Stromal cell of bone marrow (primary cell): ENCODE measurements at places on chromosomes 16 and 17.
A peak's percentile ranks its signal among the peaks of the same experiment; 100 is the strongest.

DNA sequence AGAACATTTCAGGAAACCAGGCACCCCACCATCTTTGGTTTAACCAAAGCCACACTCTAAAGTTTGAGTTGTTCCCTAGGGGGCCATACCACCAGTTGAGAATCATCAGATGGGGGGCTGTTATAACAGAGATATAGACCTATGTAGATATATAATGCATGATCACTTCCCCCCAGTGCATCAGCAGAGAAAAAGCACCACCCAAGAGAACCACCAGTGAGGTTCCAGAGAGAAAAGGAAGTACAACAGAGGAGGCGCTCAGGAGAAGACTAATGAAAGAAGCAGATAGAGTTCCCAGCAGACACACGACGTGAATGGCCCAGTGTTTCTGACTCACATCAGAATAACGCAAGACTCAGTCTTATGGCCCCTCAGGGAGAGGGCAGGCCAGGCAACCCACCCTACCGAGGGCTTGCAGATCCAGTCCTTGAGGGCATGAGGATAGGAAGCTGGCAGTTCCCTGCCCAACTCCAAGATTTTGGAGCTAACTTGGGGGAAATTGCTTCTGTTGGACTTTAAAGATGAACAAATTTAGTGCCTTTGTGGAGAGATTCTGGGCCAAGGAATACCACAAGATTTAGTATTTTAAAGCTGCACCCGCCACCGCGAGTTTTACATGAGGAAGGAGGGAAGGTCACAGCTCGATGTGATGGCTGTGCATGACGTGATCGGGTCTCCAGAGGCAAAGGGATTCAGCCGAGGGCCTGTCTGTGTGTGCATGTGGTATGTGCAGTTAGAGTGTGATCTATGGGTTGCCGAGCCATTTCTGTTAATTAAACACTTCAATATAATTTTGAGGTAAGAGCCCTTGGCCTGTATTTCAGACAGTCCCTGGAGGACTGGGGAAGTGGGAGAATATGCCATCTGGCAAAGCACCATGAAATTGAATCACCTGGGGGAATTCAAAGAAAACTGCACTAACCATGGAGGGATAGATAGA, 53.1 kb downstream of the AIPL1 start:
- no peak for DNase-seq

DNA sequence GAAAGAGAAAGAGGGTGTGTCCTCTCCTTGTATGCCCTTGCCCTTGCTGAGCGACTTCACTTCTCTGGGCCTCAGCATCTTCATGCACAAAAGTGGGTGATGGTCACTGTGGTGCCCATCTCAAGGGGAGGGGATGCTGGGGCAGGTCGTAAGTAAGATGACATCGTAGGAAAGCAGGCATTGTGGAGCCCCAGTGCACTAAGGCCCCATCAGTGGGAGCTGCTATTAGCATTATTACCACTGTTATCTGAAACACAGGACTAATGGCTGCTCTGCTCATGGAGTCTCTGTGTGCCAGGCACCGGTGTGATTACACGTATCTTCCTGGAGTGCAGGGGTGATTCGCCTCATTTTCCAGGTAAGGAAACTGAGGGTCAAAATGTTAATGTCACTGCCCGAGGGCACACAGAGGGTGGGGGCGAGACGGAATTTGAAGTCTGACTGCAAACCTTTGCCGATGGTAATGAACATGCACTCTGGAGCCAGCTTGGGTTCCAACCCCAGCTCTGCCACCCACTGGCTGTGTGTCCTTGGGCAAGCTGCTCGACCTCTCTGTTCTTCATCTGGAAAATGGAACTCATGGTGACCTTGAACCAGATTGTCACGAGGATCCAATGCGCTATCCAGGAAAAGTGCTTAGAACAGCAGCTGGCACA, 63.2 kb upstream of the GSE1 start:
- no peak for DNase-seq

DNA sequence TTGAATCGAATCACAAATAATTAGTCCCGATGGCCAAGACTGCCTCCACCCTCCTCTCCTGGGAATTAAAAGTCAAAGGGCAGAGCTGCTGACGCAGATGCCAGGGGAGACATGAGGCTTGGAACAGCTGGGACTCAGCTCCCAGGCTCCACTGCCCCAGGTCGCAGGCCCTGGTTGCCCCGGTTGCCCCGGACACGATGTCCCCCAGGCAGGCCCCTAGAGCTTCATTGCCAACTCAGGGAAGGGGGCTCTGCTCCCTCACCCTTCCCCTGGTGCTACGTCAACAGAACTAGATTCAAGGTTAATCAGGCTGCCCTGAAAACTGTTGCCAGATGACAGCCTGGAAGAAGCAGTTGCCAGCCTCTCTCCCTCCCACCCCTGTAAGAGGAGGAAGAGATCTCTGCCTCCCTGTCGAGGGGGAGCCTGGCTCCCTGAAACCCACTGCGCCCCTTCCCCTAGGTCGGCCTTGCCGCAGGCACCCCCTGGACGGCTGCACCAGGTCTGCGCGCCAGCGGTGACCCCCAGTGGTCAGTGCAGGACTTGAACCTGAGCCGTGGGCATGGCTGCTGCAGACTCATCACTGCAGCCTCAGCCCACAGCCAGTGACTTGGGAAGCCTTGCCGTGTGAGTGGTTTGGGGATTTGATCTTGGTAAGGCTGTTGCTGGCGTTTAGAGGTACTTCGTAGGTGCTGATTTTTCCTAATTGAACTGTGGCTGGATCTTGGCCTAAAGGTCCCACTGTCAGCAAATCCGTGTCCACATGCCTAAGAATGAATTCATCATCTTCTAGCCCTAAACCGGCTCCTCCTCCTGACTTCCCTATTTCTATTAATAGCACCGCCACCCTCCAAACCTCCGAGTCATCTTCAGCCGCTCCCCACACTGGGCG, 84.1 kb upstream of the TOB1 start:
- peak; percentile 88 for DNase-seq

DNA sequence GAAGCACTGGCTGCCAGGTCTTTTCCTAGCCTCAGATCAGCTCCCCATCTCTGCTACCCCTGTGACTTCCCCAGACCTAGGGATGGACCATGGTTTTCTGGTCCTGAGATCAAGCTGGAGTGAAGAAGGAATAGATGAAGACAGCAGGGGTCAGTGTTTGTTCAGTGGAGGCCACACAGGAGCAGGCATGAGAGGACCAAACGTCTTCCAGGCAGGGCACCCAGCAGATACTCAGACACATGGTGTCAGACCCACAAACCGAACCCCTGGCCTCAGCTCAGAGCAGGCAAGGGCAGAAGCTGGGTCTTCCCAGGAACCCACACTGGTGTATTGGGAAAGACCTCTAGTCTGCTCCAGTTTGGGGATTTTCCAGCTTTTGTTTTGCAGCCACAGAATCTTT, 189.7 kb downstream of the IRX5 start:
- peak; percentile 28 for DNase-seq

DNA sequence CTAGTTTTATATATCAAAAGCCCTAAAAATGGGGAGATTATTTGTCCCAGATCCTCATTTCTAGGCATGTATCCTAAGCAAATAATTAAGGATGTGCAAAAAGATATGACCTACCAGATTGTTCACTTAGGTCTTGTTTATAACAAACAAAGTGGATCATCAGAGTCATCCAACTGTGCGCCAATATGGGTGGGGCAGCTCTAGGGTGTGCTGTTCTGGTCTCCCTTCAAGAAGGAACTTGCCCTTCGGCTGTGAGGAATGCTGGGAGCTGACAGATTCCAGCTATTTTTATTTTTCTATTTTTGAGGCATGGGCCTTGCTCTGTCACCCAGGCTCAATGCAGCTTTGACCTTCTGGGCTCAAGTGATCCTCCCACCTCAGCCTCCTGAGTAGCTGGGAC, 13.8 kb downstream of the CHP2 start:
- no peak for DNase-seq

GRCh38 chr17:75472119-75472518, 15.7 kb downstream of the TMEM94 start:
- no peak for DNase-seq

GRCh38 chr16:19690196-19690595, 27.8 kb downstream of the KNOP1 start:
- no peak for DNase-seq

- DNase-seq, result peak; percentile 54
Observed at GRCh38 chr17:10729334-10730193, at the start of gene TMEM220. Gene TMEM220 (minus strand): TSS chr17:10730023. CDS start chr17:10729851, 172 bp downstream.
